ENCODE measurements at places on chromosomes 2 and 18.

DNA sequence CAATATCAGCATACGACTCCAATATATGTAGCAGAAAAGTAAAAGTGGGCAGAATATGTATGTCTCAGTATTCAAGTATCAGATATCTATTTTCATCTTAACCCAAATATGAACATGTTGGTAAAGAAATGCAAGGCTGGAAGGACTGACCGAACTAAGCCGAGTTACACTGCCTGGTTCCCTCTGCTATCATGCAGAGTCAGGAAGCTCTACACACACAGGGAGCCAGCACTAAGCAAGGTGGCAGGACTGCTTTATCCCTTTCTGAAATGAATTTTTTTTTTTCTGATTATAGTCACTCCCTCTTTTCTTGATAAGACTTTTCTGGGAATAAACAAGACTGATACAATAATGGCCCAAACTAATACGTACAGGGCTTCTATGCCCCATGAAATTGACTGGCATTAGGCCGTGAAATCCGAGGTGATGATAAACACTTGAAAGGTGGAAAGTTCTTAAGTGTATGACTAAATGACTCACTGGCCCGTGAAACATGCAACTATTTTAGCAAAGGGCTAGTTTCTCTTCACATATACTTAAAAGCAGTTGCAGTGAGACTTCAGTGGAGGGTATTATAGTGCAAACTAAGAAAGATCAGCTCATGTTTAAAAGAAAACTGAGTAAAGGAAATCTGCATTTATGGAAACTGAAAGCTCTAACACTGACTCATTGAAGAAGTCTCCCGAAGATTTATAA, 14.9 kb downstream of the DPP4 start:
- DNase-seq = no peak

DNA sequence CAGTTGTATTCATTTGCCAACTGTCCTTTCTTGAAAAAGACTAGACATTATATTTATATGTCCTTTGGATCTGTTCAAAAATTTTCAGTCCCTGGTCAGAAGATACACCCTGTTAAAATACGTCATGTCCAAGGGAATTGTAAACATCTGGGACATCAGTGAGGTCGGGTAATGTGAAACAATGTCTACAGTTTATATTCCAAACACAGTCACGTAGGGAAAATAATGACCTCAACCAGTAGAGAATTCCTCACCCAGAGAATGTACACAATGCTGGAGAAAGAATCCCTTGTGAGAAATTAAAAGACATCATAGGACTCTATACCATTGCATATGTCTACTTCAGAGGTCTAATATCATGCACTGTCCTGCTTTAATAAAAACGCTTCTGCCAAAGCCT, 888.0 kb upstream of the CHAC2 start:
- DNase-seq = no peak

- DNase-seq = peak; percentile 17
Observed at GRCh38 chr2:156340377-156340776, 7.9 kb upstream of the NR4A2 start.

- DNase-seq = peak; percentile 40
Observed at GRCh38 chr18:63433334-63433866, 11.1 kb upstream of the VPS4B start.

- DNase-seq = no peak
Observed at GRCh38 chr18:74486119-74486849, 9.9 kb upstream of the CNDP2 start.

- DNase-seq = no peak
Observed at GRCh38 chr18:79698668-79699335, 19.2 kb downstream of the CTDP1 start.

DNA sequence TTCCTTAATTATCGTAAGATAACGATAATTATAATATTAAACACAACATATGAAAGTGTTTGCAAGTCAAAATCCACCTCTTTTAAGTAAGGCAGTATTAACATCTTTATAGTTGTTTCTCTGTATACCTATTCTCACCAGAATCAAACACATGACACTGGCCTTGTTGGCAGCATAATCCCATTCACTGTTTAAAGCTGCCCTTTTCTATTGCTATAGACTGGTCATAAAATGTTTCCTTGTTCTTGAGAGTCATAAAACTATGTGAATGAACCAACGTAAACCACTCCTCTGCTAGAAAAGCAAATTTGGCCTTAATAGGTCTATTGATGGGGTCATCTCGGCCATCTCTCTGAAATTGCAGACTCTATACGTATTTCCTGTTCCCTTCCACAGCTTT, 293.1 kb downstream of the SLC8A1 start:
- DNase-seq = no peak

DNA sequence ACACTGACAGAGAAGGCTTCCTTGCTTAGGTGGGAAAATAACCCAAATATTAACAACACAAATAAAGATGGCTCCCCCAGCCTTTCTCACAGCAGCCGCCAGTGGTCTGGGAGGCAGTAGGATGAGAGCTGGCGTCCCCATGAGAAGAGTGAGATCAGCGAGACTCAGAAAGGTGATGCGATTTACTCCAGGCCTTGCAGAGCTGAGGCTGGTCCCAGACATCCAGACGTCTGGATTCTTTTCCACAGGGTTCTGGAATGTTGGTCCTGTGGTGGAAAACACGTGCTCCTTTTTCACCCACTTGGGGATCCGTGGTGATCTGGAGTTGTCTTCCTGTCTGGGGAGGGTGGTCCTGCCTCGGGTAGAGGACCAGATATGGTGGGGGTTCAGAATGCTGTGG, 190.6 kb downstream of the CTIF start:
- peak; percentile 31 for DNase-seq

- DNase-seq = peak; percentile 64
Observed at GRCh38 chr2:54999182-54999581, 51.1 kb downstream of the RTN4 start.

DNA sequence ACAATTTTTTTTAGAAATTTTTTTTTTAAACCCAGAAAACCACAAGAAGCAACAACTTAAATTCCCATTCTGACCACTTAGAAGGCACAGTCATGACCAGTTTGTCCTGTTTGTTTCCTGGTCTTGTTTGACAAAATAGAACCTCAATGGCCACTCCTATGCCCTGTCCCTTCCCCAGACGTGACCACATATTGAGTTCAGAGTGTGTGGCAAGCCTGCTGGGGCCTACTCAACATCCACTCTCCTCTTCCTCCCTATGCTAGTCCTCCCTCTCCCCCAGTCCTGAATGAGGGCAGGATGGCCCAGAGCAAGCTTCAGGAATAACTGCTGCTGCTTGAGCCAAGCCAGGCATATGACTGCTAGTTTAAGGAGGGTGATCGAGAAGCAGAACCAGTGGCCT, 89.6 kb downstream of the PRELID3A start:
- DNase-seq = no peak

GRCh38 chr2:43484323-43484930, 111.4 kb downstream of the THADA start:
- peak; percentile 95 for DNase-seq

- no peak for DNase-seq
Observed at GRCh38 chr18:56035546-56035945, 447.6 kb upstream of the TCF4 start.

- DNase-seq = no peak
Observed at GRCh38 chr2:229523663-229524062, 190.7 kb downstream of the DNER start.

DNA sequence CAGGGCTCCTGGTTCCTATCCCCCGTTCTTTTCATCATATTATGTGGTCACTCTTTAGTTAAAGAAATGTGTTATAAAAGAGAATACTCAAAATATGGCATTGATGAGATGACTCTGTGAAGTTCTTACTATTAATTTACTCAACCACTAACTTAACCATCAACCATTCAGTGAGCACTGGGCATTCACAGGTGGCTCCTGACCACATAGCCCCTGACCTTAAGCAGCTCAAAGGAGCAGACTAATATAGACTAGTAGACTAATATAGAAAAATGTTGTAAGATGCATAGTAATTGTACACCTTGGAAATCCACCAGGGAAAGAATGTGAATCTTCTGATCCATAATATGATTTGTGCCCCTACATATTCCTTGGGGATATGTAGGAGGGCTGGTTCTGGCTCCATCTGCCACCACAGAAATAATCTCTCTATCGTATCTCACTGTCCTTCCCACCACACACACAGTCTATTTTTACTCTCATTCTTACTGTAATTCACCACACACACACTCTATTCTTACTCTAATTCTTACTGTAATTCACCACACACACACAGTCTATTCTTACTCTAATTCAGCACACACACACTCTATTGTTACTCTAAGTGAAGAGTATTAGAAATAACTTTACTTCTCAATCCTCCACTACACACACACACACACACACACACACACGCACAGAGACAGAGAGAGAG, 188.9 kb upstream of the ITGA4 start:
- DNase-seq = no peak

GRCh38 chr2:240868286-240869108, at the start of gene AGXT:
TSS of gene AGXT (plus strand) at chr2:240868824. CDS start at chr2:240868866, 42 bp downstream.
- peak; percentile 54 for DNase-seq

DNA sequence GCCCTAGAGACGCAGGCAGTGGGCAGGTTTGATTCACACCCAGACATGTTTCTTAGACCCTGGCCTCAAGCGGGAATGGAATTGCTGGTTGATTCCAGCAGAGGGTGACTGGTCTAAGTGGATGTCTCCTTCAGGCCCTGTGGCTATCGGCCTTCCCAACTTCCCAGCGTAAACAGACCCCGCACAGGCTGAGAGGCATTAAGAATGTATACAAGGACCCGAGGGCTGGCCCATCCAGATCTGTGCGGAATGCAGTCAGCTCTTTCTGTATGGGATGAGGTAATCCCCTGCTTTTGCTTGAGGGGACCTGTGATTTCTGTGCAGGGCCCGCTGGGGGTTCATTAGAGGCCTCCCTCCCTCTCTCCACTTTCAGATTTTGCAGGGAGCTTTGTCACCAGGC, 6.5 kb downstream of the ACKR3 start:
- DNase-seq = no peak

DNA sequence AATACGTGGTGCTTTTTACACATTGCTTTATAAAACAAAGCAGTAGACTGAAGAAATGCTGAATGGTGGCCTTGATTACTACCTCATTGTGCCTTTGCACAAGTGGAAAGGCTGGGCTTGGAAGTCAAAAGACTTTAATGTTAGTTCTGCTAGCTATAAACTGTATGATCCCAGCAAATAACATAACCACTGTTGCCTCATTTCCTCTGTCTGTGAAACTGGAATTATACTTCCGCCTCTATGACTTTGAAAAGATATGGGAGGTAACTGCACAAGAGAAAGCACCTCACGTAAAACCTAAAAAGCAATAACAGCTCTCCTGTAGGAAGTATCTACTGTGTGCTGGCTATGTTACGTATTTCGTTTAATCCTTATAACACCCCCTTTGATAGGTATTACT, 43.4 kb upstream of the DSC1 start:
- DNase-seq = no peak

- DNase-seq = no peak
Observed at GRCh38 chr2:100980046-100980445, 22.0 kb upstream of the RPL31 start.

DNA sequence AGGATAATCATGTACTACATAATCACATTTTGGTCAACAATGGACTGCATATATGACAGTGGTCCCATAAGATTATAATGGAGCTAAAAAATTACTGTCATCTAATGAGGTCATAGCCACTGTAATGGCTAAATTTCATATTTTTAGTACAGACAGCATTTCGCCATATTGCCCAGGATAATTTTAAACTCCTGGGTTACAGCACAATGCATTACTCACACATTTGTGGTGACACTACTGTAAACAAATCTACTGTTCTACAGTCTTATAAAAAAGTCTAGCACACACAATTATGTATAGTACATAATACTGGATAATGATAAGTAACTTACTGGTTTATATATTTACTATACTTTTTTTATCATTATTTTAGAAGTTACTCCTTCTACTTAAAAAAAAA, 12.8 kb downstream of the EIF2AK2 start:
- peak; percentile 35 for DNase-seq

DNA sequence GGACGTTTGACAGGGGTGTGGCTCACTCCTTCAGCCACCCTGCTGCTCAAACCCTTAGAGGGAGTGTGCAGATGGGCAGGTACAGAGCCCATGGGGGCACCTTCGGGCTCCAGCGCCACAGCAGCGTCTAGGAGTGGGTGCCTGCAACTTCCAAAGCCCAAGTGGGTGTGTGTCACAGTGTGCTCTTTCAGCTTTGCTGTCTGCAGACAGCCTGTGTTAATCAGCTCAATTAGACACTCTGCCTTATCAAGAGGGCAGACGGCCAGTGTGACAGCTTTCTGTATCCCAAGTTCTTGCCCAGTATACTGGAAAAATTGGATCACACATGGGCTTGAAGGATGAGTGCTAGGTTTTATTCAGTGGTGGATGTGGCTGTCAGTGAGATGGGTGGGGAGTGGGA, 96.7 kb downstream of the AP1S3 start:
- DNase-seq = no peak

- no peak for DNase-seq
Observed at GRCh38 chr2:221337957-221338685, 234.0 kb downstream of the EPHA4 start.

- DNase-seq = peak; percentile 60
Observed at GRCh38 chr18:79680100-79680879, 687 bp downstream of the CTDP1 start.

GRCh38 chr2:150125188-150125587, 362.3 kb downstream of the RND3 start:
- DNase-seq = no peak

GRCh38 chr2:85911814-85912692, 23.3 kb upstream of the ST3GAL5 start:
- peak; percentile 86 for DNase-seq

- DNase-seq = no peak
Observed at GRCh38 chr2:164642268-164642667, 21.0 kb upstream of the GRB14 start.

- no peak for DNase-seq
Observed at GRCh38 chr2:240286596-240286995, 146.1 kb upstream of the OTOS start.

- DNase-seq = no peak
Observed at GRCh38 chr2:39648580-39648979, 17.1 kb upstream of the TMEM178A start.

DNA sequence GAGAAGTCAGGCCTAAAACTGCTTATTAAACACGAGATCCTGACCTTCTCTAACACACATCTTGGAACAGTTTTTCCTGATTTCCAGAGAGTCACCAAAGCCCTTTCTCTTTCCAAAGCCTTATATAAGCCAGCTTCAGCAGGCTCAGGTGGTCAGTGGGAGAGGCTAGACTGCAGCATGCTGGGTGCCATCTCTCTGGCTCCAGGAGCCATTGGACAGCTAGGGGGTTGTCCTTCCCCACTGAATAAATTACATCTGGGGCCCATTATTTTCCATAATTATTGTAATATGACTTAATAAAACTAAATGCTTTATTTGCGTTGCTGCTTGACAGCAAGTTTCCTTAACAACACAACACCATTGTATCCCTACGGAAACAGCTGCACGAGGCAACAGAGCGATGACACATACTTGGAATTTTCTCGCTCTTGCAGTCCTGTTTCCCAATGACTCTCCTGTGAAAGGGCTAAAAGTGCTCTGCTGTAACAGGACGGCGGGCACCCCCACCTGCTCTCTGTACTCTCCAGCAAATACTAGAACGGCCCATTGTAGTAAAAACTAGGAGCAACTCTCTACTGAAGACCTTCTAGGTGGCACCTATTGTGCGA, 160.6 kb downstream of the RNF144A start:
- DNase-seq = peak; percentile 88

GRCh38 chr2:134136731-134137130, 117.1 kb upstream of the MGAT5 start:
- no peak for DNase-seq

GRCh38 chr2:240959941-240960308, 38.5 kb upstream of the SNED1 start:
- DNase-seq = no peak

Measured in fibroblast of pulmonary artery (primary cell).